ELF-1 (cell line): ENCODE measurements at places on chromosomes 5 and 9.
A peak's percentile ranks its signal among the peaks of the same experiment; 100 is the strongest.

- no peak for DNase-seq
Observed at GRCh38 chr9:36911601-36912412, 122.3 kb downstream of the PAX5 start.

DNA sequence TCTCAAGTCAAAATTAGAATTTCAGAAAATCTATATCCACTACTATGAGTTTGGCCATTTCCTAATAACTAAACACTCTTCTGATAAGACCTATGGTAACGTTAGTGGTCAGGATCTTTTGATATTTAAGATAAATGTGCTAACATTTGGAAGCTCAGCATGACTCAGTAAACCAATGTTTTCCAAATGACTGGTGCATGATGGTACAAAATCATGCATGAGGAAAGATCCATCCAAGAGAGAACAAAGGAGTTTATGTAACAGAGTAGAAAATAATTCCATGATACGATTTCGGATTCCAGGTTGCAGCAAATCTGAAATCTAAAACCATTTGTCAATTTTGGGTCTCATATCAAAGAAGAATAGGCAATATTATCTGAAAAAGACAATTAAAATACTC is 279.2 kb downstream of the NSG2 start:
- no peak for DNase-seq

- DNase-seq: no peak
Observed at GRCh38 chr9:136028760-136029470, 66.2 kb downstream of the NACC2 start.

DNA sequence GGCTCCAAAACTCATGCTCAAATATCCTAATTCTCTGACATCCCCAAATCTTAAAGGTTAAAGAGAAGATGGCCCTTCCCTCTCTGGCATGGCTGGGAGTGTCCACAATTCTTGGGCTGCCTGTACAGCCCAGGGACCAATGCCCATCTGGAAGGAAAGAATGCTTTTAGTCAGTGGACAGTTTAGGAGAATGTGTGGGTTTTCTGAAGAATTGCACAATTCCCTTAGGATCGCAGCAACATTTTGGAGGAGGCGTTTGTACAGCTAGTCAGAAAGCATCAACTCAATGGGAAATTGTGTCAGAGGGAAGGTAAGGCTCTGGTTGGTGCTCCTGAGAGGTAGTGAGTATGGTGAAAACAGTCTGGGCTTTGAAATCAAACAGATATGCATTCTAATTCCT is 15.0 kb downstream of the FAM193B start:
- no peak for DNase-seq

GRCh38 chr9:94821098-94821887 is 94.8 kb downstream of the AOPEP start:
- no peak for DNase-seq

DNA sequence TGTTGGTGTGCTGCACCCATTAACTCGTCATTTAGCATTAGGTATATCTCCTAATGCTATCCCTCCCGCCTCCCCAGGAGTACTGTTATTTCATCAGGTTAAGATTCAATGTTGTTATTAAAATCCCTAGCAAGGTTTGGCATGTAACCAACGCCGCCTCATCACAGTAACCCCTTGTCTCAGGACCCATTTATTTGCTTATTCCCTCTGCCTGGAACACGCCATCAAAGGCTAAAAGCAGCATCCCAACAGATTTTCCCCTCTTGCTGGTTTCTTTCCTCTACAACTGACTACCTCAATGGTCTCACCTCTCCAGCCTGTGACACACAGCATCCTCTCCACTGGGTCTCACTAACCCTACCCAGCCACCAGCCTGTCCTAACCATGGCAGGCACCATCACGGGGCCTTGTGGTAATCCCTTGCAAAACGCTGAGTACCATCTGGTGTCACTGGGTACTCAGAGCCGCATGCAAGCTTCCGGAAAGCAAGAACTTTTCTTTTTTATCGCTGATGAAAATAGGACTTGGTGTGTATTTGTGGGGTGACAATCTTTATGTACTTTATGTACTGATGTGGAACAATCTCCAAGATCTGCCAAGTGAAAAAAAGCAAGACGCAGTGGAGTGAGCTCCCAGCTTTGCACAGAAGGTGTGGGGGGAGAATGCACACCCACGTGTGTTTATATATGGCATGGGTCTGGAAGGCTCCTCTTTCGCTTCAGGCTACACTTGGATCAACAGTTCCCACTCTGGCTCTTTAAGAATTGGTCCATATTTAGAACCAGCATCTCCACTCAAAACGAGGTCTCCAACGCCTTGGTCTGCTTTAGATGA is 6.1 kb downstream of the RPS14 start:
- DNase-seq: no peak

- DNase-seq: peak; percentile 91
Observed at GRCh38 chr9:129737479-129738274, 15.2 kb downstream of the PTGES start.
